ENCODE measurements at places on chromosomes 6 and 20.

- no peak for DNase-seq
Measured at GRCh38 chr6:38720295-38720694, 5.2 kb downstream of the DNAH8 start.

GRCh38 chr6:107604549-107604948 is 114.6 kb downstream of the SOBP start:
- no peak for DNase-seq

DNA sequence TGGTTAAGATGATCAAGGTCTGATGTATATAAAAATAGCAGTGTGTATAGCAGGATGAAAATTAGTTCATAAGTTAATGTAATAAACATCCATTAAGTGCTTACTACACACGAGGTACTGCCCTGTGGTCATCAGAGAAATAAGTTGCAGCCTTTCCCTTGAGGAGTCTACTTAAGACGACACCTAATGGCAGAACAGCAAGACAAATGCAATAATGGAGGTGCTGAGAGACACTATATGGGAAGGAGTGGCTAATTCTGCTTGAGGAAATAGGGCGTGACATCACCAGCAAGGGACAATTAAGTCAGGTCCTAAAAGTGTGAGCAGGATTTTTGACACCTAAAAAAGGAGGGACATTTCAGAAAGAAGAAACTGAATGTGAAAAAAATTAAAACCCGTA is 75.2 kb downstream of the BACH2 start:
- no peak for DNase-seq

DNA sequence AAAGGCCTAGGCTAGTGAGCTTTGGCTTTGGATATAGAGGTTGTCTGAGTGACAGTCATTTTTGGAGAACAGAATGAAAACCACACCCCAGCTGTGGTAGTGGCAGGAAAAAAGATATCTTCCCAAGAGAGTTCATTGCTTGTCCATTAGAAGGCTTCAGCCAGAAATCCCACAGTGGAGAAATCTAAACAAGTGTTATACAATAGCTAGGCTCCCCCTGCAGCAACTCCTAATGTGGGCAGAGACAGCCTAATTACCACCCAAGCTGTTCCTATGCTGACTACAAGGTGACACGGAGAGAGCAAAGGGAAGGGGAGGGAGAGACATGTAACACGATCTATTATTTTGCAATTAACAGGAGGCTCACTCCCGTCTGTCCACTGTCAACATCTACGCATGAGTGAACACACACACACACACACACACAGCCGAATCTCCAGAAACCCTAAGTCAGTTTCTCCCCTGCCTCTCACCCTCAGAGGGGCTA is 147.5 kb upstream of the TCF21 start:
- no peak for DNase-seq

- DNase-seq: no peak
Measured at GRCh38 chr20:48731536-48731935, 96.3 kb downstream of the PREX1 start.

DNA sequence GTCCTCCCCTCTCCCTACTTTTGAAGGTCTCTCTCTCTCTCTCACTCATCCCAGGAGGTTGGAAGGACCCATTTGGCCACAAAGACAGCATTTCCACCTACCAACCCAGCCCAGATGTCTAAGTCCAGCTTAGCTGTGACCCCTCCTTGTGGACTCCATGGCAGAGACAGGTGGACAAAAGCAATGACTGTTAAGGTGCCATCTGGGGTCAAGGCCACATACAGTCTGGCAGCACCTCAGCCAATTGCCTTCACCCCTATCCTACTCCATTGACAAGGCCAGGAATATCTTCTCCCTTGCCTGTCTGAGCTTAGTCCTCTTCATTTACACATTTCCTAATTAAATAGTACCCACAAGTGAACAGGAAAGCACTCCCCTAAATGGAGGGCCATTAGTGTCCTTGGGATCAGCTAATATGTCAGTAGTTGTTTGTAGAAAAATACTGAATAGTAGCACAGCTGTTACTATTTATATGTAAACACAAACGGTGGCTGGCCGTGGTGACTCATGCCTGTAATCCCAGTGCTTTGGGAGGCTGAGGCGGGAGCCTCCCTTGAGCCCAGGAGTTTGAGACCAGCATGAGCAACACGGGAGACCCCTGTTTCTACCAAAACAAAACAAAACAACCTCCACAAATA is 28.8 kb downstream of the GCM1 start:
- no peak for DNase-seq
